ENCODE measurements at places on chromosomes 6 and 20.

- no peak for DNase-seq
These were observed 515.4 kb upstream of the PTCHD4 start for GRCh38 chr6:48626421-48626820.

GRCh38 chr20:1845163-1845523 lies 50.1 kb upstream of the SIRPA start:
- DNase-seq, result no peak

GRCh38 chr6:3408665-3409064 lies 48.2 kb downstream of the SLC22A23 start:
- DNase-seq, result no peak

GRCh38 chr6:130908188-130908587 lies 81.0 kb downstream of the SMLR1 start:
- DNase-seq, result no peak

DNA sequence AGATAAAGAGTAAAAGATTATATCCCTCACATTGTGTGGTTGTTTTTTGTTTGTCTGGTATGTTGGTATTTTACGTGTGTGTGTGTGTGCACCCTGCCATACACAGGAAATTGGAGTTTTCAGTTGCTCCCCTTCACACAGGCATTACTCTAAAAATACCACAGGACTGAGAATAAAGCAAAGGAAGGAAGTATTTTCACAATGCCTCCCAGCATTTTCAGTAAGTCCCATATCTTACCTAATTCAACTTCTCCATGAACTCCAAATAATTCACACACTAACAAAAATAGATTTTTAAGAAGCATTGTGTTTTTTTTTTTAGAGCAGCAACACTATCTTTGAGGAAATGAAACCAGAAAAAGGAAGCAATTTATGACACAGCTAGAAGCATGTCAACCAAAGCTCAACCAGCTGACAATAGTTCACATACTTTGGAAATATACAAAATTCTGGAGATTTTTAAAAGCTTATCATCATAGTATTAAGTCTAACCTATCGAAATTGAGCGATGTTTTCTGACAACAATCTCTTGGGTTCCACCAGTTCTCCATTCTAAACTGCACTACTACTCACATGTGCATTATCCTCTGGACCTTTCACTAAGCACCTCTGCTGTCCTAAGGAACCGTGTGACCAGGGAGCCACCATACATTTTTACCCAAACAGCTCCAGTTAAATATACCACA lies 2.1 kb downstream of the UBE2J1 start:
- no peak for DNase-seq

GRCh38 chr6:37369321-37370201 lies 15.8 kb downstream of the RNF8 start:
- no peak for DNase-seq

GRCh38 chr20:6583134-6583738 lies 184.2 kb upstream of the BMP2 start:
- peak; percentile 56 for DNase-seq

Measured in H9 (cell line).